H1 (cell line): ENCODE measurements at places on chromosomes 11 and 22. TPM values are rescaled to one million over a fixed set of nuclear protein-coding genes. Genes with fewer than 3 reads are reported as not detected.

- no peak for DNase-seq
These were observed at the start of gene CASP12 for GRCh38 chr11:104897891-104898684. CASP12 (minus strand) TSS chr11:104898460.

- DNase-seq, result no peak
These were observed 282.9 kb downstream of the LUZP2 start for GRCh38 chr11:24779791-24780190.

DNA sequence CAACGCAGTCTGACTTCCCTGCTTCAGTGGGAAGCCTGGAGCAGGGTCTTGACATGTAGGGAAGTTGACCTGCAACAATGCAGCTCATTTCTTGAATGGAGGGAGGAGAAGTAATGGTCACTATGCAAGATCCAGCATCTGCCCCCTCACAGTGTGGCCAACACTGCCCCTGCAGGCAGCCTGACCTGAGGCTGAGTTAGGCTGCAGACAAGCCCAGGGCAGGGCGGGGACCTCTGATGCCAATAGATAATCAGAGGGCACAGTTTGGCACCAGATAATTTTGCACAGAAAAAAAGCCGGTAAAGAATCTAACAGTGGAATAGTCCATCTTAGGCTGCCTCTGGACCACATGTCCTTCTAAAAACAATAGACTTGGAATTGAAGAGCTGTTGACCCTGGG, 182.3 kb downstream of the DSCAML1 start:
- DNase-seq, result no peak

DNA sequence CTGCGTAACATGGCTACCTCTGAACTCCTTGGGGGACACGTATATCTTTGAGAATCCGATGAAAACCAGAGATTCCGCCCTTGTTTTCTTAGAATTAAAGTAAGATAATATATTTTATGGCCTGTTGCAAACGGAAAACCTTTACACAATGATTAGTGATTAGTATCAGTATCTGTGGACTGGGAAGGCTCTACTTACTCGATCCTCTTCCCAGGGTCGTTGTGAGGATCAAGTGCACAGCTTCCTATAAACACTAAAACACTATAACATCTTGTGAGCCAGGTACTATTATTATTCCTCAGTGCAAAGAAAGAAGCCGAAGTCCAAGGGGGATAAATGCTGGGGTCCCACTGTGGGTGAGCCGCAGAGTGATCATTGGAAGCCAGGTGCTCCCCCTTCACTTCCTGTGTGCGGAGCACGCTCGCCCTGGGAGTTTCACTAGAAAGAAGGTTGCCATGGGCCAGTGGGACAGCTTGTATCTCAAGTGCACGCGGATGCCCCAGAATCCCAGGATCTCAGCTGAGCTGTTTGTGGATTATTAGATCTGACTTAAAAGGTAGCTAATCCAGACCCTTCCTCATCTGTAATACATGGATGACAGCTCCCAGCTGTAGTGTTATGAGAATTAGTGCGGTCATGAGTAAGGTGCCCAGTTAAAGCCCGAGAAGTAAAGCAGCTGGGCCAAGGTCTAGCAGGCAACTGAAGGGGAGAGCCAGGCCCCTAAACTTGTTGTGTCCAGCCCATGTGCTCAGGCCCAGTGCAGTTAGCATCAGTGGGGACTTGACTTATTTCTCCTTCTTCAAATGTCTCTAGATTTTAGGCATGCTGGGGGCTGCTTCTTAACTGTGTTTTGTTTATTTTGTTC, 839 bp downstream of the CBY1 start:
- no peak for DNase-seq

GRCh38 chr11:62401811-62402210, 17.0 kb upstream of the SCGB1A1 start:
- no peak for DNase-seq

DNA sequence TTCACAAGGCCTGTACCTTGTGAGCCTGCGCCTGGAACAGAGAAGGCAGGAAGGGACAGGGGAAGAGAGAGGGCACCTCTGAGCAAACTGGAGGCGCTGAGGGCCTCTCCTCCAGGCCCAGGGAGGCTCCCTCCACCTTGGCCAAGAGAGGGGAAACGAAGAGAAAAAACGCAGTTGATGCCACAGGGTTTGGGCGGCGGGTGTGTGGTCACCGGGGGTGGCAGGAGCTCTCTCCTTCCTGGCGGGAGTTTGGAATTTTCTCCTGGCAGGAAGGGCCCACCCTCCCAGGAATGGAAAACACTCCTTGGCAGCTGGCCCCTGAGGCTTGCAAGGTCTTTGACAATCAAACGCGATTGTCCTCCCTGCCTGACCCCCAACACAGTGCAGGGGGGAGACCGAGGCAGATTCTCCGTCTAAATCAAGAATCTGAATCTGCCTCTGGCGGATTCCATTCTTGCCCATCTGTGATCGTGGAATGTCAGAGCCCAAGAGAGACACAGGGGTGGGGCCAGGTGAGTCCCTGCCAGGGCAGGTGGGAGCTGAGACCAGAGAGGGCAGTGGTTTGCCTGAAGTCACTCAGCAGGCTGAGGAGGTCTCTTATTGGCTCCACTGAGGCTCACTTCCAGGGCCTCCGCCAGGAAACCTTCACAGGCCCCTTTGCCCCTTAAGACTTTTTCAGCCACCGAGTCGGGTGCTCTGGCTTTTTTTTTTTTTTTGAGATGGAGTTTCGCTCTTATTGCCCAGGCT, 21.0 kb downstream of the RPL3 start:
- no peak for DNase-seq

DNA sequence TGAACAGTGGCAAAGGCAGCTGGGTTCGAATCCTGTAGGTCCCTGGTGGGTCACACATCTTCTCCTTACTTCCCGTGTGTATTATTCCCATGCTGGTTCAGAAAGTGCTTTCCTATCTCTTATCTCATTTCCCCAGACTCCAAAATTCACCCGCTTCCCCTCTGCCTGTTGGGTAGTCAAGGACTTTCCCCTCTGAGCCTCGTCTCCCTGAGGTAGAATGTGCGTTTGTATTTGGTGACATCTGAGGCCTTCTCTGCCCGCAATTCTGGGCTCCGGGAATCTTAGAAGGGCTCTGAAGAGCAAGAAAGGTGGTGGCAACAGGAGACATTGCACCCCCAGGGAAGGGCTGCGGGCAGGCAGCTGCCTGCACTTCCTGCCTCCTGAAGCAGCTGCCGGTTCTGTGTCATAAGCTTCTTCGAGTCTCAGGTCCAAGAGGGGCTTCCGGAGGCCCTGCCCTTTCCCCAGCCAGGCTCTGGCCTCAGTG, 5.9 kb downstream of the LRRC32 start:
- DNase-seq, result no peak

- no peak for DNase-seq
These were observed 43.6 kb downstream of the MAPK1 start for GRCh38 chr22:21823740-21824444.

PNPLA5 gene
- total RNA-seq, result 6.8 and 8.2 TPM in 2 replicates

TMEM151A gene
- total RNA-seq, result 2.4 and 3.2 TPM in 2 replicates

LARGE1 gene
- total RNA-seq, result 69.5 and 83.0 TPM in 2 replicates
